ENCODE measurements at places on chromosomes 3 and 15.
A peak's percentile ranks its signal among the peaks of the same experiment; 100 is the strongest.

GRCh38 chr3:13671482-13672233, 122.7 kb downstream of the FBLN2 start:
- DNase-seq: no peak

GRCh38 chr15:29379647-29380046, 110.0 kb upstream of the NSMCE3 start:
- no peak for DNase-seq

DNA sequence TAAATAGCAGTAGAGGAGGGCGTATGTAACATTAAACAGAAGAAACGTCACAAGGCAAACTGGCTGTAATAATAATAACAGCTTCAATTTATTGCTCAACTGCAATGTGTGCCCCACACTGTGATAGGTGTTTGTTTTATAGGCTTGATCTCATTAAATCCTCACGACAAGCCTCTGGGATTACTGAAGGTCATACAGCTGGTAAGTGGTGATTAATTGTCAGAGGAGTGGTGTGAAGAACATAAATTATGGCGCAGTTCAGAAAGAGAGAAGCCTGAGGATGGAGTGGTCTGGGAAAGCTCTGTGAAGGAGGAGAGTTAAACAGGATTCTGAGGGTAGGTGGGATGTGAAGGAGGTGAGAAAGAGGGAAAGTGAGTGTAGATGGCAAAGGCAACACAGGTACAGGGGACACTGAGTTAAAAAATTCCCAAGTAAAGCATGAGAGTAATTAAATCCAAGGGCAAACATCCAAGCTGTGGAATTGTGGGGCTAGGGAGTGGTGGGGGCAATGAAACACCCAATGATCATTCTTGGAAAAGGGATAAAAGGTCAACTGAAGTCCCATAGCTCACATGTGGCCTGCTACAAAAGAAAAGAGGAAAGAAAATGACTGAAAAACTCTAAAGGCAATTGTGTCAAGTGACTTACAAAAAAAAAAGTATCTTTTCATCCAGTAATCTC, 16.5 kb upstream of the GLCE start:
- DNase-seq: no peak

- no peak for DNase-seq
These were observed 80.2 kb downstream of the ATP13A4 start for GRCh38 chr3:193474446-193474845.

DNA sequence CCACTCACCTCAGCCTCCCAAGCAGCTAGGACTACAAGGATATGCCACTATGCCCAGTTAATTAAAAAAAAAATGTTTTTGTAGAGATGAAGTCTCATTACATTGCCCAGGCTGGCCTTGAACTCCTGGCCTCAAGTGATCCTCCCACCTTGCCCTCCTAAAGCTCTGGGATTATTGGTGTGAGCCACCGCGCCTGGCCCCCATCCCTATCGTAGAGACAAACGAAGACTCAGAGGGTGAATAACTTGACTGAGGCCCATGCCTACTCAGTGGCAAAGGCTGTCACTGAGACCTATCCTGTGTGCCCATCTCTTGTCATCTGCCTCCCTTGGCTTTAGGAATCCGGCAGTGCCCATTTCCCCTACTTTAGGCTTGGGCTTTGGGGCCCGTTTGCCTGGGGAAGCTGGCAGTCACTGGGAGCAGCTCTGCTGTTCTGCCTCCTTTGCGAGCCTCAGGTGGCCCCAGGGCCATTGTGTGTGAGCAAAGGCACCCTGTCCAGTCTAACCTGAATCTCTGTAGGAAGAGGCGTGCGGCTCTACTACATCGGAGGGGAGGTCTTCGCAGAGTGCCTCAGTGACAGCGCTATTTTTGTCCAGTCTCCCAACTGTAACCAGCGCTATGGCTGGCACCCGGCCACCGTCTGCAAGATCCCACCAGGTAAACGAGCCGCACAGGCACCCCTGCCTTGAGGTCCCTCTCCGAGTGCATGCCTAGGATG, 70.1 kb downstream of the AAGAB start:
- DNase-seq: no peak

GRCh38 chr3:98855806-98856400, 45.6 kb downstream of the DCBLD2 start:
- DNase-seq: peak; percentile 28

DNA sequence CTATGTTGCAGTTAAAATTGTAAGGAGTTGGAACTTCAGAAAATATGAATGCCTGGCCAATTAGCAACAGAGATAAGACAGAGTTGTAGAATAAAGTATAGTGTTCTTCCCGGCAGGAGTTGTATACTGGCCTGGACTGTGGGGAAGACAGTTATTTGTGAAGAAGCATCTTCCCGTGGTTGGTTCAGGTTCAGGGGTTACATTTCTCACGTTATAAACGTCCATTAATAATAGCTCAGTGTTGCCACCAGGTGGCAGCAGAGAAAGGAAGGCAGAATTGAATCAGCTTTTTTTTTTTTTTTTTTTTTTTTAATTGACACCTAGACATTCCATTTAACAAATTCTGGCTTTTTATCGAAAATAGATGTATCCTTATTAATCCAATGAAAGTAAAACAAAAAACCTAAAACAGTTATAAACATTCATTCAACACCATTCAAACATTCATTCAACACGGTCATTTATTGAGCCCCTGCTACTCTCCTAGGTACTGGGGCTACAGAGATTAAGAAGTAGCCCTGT, 66.4 kb upstream of the NR2E3 start:
- DNase-seq: no peak

DNA sequence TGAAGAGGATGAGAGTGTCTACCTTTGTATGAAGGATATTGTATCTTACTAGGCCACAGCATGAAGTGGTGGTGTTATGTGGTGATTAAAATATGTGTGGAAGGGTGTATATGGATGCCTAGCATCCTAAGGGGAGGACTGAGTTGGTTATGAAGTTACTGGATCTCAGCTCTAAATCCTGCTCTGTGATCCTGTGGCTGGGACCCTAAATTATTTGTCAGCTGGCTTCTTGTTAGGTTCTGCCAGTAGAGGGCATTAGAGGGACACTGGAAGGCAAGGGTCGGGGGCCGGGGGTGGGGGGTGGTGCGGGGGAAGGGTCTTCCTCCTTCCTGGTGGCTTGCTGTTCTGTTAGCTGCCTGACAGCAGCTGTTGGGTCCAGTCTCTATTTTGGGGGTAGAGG, 34.9 kb downstream of the MORF4L1 start:
- DNase-seq: no peak

DNA sequence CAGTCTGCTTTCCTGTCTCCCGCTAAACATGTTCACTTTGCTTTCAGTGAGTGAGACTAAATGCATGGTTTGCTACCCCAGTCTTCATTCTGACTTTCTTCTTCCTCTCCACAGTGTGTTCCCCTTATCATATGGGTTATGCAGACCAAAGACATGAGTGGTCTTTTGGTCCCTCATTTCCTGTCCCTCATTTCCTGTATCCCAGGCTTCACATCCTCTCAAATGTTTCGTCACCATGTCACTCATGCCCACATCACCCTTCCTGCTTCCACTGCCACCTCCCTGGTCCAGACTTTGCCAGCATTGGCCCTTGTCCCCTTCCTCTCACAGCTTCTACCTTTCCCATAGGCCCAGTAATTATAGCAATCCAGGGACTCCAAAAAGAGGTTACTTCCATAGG, 209.0 kb downstream of the MYRIP start:
- DNase-seq: no peak

DNA sequence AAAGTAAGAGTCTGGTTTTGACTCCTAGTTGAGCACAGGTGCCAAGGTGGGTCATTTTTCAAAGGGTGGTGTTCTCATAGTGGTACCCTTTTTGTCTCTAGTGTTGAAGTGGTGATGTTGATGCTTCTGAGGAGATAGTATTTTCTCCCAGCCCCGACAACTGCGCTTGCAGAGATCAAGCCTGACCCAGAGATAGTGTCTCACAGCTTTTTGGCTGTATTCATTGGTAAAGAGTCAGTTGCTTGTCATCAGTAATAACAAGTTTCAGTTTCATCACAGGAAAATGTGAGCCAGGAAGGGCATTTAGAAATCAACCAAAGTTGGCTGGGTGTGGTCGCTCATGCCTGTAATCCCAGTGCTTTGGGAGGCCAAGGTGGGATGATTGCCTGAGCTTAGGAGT, 139.3 kb downstream of the NFKBIZ start:
- DNase-seq: no peak

DNA sequence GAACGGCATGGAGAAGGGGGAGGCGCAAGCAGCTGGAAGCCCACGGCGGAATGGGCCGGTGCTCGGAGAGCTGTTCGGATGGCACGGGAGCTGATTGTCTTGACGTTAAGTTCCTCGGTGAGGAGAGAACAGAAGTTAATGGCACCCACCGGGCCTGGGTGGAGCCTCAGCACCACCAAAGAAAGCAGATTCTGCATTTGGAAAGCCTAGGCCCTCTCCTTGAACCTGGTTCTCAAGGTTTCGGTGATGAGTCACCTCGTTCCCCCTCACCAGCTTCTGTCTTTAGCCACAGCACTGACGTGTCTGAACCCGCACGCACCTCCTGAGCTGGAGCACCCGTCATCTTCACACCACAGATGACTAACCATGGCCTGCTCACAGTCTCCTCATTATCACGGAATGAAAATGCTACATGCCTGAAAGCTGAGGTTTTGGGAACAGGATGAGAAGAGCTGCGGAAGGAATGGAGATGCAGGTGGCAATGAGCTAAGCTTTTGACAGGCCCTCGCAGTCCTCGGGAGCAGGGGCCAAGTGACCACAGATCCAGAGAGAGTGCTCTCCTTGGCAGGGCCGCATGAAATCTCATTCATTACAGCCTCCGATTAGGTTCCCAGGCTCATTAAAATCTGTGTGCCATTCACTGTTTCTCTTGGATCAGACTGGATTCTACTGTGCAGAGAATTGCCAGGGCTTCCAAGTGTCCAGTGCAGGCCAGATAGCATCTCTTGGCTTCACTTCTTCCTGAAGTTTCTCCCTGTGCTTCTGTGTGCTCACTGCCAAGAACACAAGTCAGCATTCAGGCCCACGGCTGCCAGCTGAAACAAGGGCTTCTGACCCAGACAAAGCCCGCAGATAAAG, 96.3 kb upstream of the DLG1 start:
- peak; percentile 97 for DNase-seq

- DNase-seq: no peak
These were observed 130.8 kb downstream of the SERPINI1 start for GRCh38 chr3:167866331-167866730.

DNA sequence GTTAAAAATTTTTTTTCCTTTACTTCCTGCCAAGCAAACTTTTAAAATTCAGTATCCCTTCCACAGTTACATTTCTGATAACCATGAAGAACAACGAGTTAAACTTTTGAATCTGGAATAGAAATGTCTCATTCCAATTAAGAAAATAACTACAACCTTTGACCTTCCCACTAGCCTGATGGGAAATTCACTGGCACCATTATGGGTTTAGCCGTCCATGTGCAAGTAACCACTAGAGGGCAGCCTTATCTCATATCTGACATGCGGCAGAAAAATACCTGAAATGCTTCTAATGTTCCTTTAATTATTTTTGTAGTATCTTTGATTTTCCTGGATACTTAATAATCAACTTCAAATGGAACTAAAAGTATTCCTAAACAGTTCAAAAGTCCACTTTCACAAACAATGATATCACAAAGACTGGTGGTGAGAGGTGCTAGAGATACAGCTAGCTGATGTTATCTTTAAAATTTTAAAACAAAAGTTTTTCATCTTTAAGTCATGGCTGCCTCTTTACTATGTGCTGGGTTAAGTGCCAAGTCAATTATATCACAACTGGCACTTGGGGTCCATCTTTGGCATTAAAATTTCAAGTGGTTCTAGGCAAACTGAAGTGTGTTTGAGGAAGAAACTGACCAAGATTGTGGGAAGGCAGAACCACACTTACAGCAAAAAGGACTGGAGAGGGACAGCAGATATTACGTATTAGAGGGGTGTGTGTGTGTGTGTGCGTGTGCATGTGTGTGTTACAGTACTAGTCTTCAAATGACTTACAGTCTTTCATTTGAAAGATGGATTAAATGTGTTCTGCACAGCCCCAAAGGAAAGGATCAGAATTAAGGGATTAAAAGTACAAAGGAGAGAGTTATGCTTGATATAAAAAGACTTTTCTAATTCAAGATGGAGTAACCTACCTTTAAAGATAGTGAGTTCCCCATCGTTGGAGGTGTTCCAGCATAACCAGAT, 107.1 kb upstream of the ICE2 start:
- peak; percentile 23 for DNase-seq

- DNase-seq: peak; percentile 89
These were observed 8.6 kb downstream of the AQP9 start for GRCh38 chr15:58146749-58147148.

GRCh38 chr15:31252171-31252785, 74.4 kb upstream of the KLF13 start:
- DNase-seq: no peak

DNA sequence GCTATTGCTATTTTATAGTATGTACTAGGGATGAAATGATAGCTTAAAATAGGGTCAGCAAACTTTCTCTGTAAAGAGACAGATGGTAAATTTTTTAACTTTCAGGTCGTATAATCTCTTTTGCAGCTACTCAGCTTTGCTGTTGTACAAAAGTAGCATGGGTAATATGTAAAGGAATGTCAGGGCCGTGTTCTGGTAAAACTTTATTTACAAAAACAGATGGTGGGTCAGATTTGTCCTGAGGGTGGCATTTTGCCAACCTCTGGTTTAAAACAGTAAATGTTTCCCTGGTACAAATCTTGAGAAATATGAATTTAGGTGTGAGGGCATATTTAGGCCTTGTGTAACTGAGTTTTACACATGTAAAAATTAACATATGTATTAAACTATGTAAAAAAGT, 18.6 kb downstream of the NMD3 start:
- no peak for DNase-seq

GRCh38 chr3:44894485-44894884, 20.1 kb downstream of the TGM4 start:
- no peak for DNase-seq

DNA sequence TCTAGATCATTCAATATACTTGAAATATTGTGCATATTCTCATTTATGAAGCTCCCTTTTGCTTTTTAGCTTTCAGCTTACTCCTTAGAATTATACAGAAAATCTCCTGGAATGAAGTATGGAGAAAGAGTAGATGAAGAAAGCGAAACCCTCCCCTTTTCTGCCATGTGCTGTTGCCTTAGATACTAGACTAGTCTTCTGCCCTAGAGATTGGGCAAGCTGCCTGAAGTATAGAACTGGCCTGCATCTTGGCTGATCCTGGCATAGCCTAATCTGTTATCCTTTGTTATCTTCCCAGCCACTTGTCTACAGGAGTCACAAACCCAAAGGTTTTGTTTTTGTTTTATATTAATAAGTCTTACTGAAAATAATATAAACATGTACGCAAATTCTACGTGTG, 138.8 kb downstream of the RBPMS2 start:
- no peak for DNase-seq

GRCh38 chr3:32474201-32474600, 28.5 kb downstream of the CMTM6 start:
- no peak for DNase-seq

DNA sequence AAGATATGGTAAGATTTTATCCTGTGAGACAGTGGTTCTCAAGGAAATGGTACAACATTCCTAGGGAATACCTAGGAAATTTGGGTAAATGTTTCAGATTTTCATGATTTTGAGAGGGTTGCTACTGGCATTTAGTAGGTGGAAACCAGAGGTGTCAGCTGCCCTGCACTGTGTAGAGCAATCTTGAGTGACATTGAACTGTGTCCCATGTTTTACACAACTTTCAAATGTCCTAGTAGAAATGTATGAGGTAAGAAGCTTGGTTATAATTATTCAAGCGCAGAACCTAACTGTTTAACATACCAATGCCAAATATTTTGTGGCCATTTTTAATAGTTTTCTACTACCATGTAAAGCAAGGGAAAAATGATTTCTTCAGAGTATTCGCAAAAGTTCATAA, 120.4 kb downstream of the GADL1 start:
- no peak for DNase-seq

- no peak for DNase-seq
These were observed 31.1 kb upstream of the NR2E3 start for GRCh38 chr15:71779073-71779797.
